Kidney (tissue), 22 donors: ENCODE measurements at places on chromosomes 11 and 22. TPM values are rescaled to one million over a fixed set of nuclear protein-coding genes. Genes with fewer than 3 reads are reported as not detected.

SLC25A17 gene
- total RNA-seq: 15.3 TPM

BTG4 gene
- not detected for total RNA-seq

LRRC4C gene
- 1.6 TPM for total RNA-seq

PLA2G3 gene
- total RNA-seq: not detected

HEPN1 gene
- total RNA-seq: not detected

DEUP1 gene
- total RNA-seq: 0.57 TPM

SLC22A6 gene
- total RNA-seq: 2.4 TPM

CD81 gene
- 950 TPM for total RNA-seq

HYOU1 gene
- 187 TPM for total RNA-seq

EXPH5 gene
- total RNA-seq: 9.5 TPM

FXYD2 gene
- total RNA-seq: 2,527 TPM

H19 gene
- total RNA-seq: 53.8 TPM

MAP6 gene
- 7.7 TPM for total RNA-seq

OR9I1 gene
- total RNA-seq: not detected

RASSF10 gene
- 9.7 TPM for total RNA-seq

OR4C3 gene
- total RNA-seq: not detected

BID gene
- total RNA-seq: 12.5 TPM

CD248 gene
- 22.9 TPM for total RNA-seq

ACER3 gene
- total RNA-seq: 35.3 TPM

MYBPC3 gene
- total RNA-seq: 0.19 TPM

TRAF6 gene
- total RNA-seq: 16.5 TPM

GSC2 gene
- not detected for total RNA-seq

TEX12 gene
- not detected for total RNA-seq

P2RY6 gene
- total RNA-seq: 17.9 TPM

DDIAS gene
- 1.4 TPM for total RNA-seq

POLD4 gene
- 54.4 TPM for total RNA-seq

MIAT gene
- 6.8 TPM for total RNA-seq

MAPK8IP2 gene
- 1.1 TPM for total RNA-seq

GAL3ST3 gene
- total RNA-seq: 2.5 TPM

RAPSN gene
- total RNA-seq: 0.41 TPM

CSNK2A3 gene
- total RNA-seq: 3.8 TPM

P2RX6 gene
- total RNA-seq: 1.0 TPM

MS4A3 gene
- total RNA-seq: not detected

GRM5 gene
- total RNA-seq: 0.63 TPM

PCF11 gene
- 61.2 TPM for total RNA-seq

PLAAT4 gene
- total RNA-seq: 111 TPM

TANGO2 gene
- total RNA-seq: 27.7 TPM

OR52I2 gene
- not detected for total RNA-seq

CLDN5 gene
- 48.4 TPM for total RNA-seq

ASCC2 gene
- 51.3 TPM for total RNA-seq

TRIM48 gene
- not detected for total RNA-seq

ZNF70 gene
- 6.6 TPM for total RNA-seq

GAB2 gene
- 23.6 TPM for total RNA-seq

OR4D5 gene
- not detected for total RNA-seq

KCTD14 gene
- 13.7 TPM for total RNA-seq

DENND6B gene
- 16.7 TPM for total RNA-seq

TMEM45B gene
- 17.7 TPM for total RNA-seq

DKK3 gene
- total RNA-seq: 59.5 TPM

TPST2 gene
- total RNA-seq: 40.3 TPM

DCDC1 gene
- total RNA-seq: 6.6 TPM

OR5AR1 gene
- not detected for total RNA-seq

OR4C16 gene
- total RNA-seq: not detected

OR2AT4 gene
- total RNA-seq: not detected

PHOX2A gene
- total RNA-seq: not detected
